ENCODE measurements at places on chromosomes 11 and 22. TPM values are rescaled to one million over a fixed set of nuclear protein-coding genes. Genes with fewer than 3 reads are reported as not detected.

DNA sequence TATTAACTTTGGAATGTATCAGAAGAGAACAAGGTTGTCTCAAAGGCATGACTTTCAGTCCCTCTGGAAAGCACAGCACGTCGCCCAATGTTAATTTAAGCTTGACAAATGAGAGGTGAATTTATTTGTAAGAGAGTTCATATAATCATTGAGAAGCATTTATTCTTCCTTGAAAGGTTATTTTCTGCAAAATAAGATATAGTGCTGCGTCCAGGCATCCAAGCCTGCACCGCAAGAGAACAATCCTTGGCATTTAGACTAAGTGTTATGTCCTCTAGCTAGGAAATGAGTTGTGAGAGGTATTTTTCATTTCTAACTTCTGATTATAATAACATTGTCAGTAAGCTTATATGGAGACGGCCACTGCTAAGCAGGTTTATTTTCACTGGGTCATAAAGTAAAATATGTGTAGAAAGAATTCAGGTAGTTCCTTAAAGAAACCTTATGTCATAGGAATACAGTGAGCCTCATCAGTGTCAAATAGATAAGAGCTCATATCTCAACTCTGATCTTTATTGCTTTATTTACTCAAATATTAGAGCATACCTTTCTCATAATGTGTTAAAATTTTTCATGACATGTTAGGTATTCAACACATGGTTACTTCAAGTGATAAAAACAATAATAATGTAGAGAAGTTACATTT lies 182.0 kb downstream of the LUZP2 start:
- no peak for DNase-seq

DNA sequence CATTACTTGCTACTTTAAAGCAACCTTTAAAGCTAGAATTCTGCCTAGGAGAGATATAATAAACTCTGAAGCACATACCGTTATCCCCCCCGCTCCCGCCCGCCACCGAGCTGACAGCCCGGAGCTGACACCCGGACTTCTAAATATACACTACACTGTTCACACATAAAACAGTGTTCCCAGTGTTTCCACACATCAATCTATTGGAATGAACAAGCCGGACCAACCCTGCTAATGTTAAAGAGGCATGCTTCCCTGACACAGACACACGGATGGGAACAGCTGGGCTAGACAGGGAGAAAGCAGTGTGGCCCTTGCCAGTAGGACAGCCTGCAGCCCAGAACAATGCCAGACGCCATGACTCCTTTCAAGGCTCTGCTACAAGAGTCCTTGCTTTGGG lies 108.4 kb upstream of the CSNK2A3 start:
- no peak for DNase-seq

Gene P4HA3
- total RNA-seq: 7.4 TPM

Gene MS4A15
- not detected for total RNA-seq

DNA sequence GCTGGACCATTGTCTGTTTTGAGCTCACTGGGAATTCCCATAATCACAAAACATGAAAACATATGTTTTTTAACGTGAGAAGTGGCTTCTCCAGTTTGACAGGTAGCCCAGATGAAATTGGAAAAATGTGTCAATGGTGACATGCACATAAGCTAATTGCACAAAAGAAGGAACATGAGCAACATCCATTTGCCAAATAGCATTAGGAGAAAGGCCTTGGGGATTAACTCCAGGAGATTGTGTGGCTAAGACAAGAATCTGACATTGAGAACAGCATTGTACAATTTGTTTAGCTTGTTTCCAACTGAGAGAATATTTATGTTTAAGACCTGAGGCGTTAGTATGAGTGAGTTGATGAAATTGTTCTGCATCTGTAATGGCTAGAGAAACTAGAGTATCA lies 147.0 kb upstream of the API5 start:
- DNase-seq: no peak

- no peak for DNase-seq
These were observed 453.7 kb downstream of the INSC start for GRCh38 chr11:15568440-15568839.

- DNase-seq: no peak
These were observed 51.2 kb downstream of the PDE2A start for GRCh38 chr11:72623052-72623451.

DNA sequence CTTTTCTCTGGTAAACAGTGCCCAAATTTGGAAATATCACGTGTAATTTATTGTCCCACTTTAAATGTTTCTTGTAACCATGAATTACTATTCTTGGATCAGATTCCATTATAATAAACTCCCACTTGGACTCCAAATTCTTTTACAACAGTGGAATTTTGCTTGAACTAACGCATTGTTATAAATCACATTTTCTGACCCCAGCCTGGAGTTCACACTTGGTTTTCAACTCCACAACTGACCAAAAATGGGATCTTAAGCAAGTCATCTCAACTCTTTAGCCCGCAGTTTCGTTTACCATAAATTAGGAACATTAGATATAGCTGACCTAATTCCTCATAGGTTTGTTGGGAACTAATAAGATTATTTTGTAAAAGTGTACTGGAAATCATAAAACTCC lies 336.8 kb upstream of the NCAM1 start:
- no peak for DNase-seq

GRCh38 chr22:45689211-45689610 lies 17.6 kb downstream of the ATXN10 start:
- no peak for DNase-seq

DNA sequence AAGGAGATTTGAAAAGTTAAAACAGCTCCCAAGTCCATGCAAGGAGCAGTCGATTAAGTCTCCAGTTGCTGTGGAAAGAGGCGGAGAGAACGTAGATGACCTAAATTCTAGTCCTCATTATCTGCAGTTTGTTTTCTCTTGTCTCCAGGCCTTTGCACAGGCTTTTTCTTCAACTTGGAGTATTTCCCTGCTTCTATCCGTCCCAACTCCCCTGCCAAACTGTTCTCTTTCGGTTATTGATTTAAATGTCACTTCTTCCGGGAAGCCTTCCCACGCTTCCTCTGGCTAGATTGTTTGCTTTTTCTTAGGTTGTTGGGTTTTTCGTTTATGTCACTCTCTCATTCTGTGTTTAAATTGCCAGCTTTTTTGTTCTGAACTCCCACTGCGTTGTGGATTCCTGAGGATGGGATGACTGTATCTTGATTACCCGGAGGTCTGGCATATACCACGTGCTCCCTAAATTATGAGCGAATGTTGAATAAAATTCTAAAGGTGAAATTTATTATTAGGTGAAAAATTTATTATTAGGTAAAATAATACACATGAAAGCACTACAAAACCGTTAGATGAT lies 463 bp downstream of the TMEM126B start:
- DNase-seq: no peak

DNA sequence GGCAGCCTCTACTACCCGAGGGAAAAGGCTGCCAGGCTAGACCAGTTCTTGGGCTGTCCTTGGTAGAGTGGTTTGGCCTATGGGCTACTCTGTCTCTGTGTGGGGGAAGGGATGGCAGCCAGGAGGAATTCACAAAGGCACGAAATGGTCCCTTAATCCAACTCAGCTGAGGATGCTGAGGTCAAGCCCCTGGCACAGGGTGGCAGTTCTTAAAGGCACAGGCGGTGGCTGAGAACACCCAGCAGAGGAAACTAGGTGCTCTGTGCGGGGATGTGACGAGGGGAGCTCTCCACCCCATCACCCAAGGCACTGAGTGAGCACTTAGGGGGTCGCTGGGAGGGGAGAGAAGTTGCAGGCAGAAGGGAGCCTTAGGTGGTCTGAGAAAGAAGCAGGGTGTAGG lies at the start of gene MFRP:
Gene MFRP, minus strand, starts transcription at position 101 of the 400 bp plus-strand sequence. CDS start 192 bp downstream, outside the sequence.
- no peak for DNase-seq

- peak; percentile 12 for DNase-seq
These were observed 16.3 kb upstream of the GPR83 start for GRCh38 chr11:94417386-94417987.

GRCh38 chr11:20203831-20204230 lies 43.6 kb upstream of the DBX1 start:
- DNase-seq: no peak

- no peak for DNase-seq
These were observed 2.1 kb downstream of the ZP1 start for GRCh38 chr11:60869451-60869825.

GRCh38 chr11:74989260-74989638 lies 516 bp downstream of the NEU3 start:
- no peak for DNase-seq

DNA sequence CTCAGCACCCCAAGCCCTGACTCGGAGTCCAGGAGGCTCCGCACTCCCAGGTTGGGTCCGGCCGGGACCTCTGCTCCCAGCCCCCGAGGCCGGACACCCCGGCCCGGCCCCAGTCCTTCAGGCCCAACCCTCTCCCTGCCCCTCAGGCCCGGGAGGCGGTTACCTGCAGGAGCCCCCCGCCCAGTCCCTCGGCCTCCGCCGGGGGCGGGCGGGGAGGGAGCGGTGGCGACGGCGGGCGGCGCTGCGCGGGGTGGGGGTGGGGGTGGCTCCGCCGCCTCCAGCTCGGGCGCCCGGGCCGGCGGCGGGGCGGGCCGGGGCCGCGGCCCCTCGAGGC lies 310 bp downstream of the TCF20 start:
- DNase-seq: no peak

Gene GDPD4
- not detected for total RNA-seq

GRCh38 chr11:95547976-95548375 lies 241.6 kb downstream of the FAM76B start:
- DNase-seq: no peak

GRCh38 chr11:63226488-63227114 lies 16.8 kb downstream of the SLC22A25 start:
- no peak for DNase-seq

Gene UNC93B1
- total RNA-seq: 15.1 TPM

- no peak for DNase-seq
These were observed 25.5 kb downstream of the MFNG start for GRCh38 chr22:37460684-37461083.

Gene TEAD1
- 136 TPM for total RNA-seq

Gene PHF21B
- not detected for total RNA-seq

GRCh38 chr22:46798366-46799350 lies 36.2 kb downstream of the TBC1D22A start:
- DNase-seq: peak; percentile 56

DNA sequence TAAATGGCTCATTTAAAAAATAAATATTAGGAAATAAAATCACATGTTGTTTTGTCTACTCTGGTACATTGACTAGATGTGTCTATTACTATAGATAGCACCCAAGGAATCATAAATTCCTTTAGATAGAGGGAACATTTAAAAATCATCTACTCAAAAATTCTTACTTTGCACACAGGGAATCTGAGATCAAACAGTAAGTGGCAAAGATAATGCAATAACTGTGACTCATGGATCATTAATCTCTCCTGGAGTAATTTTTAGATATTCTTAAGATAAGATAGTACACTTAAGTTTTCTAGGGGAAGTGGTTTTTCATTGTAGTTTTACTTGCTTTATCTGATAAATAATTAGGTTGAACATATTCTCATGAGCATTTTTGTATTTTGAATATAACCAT lies 468.9 kb downstream of the LUZP2 start:
- DNase-seq: no peak

DNA sequence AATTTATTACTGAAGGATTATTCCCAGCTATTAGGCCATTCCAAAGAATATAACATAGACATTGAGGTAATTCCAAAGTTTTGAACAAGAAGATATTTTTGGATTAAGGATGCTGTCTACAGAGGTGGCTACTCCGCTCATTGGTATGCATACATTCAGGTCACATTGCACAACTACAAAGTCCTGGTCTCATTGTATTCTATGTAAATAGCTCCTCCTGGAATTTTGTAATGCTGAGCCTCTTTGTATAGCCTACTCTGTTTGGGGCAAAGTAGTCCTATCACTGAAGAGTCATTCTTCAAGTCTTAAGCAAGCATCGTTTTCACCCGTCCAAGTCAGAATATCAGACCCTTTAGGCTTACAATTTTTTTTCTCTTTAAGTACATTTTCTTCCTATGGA lies 142.4 kb downstream of the KIF18A start:
- no peak for DNase-seq

DNA sequence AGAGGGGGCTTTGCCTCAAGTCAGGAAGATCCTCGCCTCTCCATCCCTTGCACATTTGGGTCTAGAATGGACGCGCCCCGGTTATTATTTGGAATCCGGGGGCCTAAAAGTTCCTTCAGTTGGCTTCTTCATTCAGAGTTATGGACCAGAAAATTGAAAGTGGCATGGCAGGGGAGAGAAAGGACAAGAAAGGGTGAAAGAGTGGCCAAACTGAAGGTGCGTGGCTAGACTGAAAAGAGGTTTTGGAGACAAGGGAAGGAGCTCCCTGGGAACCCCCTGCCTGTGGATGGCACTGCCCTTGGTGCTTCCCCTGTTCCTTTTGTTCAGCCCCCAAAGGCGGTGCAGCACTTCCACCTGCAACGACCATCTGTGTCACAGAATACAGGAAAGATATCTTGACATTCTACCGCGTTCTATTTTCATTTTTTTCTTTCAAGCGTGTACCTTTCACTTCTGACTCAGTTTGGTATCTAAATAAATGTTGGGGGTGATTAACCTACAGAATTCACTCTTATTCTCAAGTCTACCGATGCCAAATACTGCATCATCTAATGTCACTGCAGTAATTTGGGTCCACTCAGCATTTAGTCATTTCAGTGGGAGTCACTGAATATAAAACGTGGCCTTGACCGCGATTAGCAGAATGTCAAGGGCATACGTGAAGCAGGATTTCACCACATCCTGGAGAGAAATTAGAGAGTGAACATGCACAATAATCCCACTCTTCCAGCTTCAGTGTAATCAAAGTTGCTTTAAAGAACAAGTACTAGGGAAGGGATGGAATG lies 88.1 kb upstream of the ARHGAP32 start:
- DNase-seq: no peak

DNA sequence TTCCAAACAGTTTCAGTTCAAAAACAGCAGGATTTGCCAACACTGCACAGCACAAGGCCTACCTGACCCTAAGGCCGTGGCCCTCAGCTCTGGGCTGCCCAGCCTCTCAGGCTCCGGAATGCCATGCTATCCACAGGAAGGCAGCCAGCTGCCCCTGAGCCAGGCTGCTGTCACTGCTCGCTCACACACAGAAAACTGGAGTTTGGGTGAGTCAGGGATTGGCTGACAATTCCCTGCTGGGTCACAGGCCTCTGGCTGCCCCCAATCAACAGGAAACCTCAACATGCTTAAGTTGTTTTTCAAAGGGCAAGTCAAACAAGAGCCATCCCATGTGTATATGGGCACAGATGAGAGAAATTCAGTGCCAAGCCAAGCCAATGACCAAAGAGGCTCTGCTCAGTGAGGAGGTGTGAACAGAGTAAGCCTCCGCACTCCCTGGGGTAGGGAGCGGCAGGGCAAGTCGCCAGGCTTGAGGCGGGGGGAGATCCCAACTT lies 50.2 kb downstream of the RPL27A start:
- no peak for DNase-seq

DNA sequence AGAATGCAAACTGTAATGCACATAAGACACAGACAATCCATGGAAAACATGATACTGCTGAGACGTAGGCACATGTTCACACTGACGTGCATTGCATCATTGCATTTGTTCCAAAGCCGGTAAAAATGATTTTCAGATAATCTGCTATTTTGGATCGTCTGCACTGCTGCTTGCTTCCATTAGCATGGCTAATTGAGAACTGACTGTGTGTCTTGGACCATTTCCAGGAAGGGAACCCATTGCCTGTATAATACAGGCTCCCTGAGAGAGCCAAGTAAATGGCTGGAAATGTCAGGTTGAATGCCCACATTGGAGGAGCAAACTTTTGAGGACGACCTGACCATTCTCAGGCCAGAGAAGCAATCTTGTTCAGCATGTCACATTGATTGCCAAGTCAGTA lies 304.8 kb downstream of the ST3GAL4 start:
- DNase-seq: no peak

Gene RIBC2
- total RNA-seq: 1.1 TPM

Gene AP1B1
- 28.6 TPM for total RNA-seq
